Activated T-helper 9 cell treated with anti-CD3 and anti-CD28 coated beads, Interleukin-2, amount 50 U/mL, for 16 hours (primary cell): ENCODE measurements at places on chromosomes 4 and X.
A peak's percentile ranks its signal among the peaks of the same experiment; 100 is the strongest.

DNA sequence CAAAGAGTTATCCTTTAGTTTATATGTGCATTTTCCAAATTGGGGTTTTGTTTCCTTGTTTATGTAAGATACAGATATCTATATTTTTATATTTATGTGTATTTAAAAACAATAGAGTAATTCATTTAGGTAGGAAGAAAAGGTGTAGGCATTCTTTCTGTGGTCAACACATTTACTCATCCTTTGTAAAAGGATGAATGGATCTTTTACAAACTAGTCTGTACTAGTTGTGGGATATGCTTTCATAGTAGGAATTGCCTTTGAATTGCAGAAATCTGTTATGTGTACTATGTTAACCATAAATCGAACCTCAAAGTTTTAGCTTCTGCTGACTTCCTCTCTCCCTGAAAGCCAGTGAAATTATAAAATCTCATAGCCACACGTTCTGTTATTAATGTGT, 128.5 kb downstream of the REPS2 start:
- DNase-seq = no peak

GRCh38 chr4:152100379-152101201, 339.8 kb upstream of the GATB start:
- peak; percentile 61 for DNase-seq

- DNase-seq = no peak
These were observed 379.7 kb downstream of the TLL1 start for GRCh38 chr4:166252487-166253402.

GRCh38 chr4:95190751-95191436, 357.9 kb downstream of the UNC5C start:
- no peak for DNase-seq

DNA sequence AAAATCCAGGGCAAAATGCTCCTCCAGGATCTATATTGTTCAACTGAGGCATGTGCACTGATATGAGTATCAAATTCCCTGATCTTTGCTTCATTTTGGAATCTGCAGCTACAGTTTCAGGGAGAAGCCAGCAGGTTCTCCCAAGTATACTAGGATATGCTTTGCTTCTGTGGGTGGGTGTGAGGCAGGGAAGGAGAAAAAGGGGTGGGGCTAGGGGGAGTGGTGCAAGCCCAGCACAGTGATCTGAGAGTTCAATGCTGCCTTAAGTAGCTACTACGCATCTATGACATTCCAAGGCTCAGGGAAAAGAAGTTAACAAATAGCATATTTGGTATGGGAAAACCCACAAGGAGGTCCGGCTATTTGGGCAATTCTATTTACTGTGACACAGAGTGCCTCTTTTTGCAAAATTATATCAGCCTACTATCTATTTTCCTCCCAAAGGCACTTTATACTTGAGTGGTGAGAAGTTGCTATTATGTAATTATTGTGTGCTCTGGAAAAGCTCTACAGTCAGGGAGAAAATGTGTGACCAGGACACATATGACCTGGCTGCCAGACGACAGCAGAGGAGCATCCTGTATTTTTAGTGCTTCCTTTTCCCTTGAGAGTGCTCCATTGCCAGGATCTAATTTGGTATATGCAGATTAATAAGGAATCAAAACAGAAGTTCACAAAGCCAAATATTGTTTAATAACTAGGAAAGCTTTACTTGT, 162.0 kb downstream of the RNF150 start:
- no peak for DNase-seq

- no peak for DNase-seq
These were observed 111.0 kb upstream of the WDR17 start for GRCh38 chr4:175954685-175955084.

GRCh38 chrX:38561126-38561868, at the start of gene TSPAN7:
Gene TSPAN7 (plus strand): TSS chrX:38561542. CDS start chrX:38561547, 5 bp downstream.
- peak; percentile 68 for DNase-seq

DNA sequence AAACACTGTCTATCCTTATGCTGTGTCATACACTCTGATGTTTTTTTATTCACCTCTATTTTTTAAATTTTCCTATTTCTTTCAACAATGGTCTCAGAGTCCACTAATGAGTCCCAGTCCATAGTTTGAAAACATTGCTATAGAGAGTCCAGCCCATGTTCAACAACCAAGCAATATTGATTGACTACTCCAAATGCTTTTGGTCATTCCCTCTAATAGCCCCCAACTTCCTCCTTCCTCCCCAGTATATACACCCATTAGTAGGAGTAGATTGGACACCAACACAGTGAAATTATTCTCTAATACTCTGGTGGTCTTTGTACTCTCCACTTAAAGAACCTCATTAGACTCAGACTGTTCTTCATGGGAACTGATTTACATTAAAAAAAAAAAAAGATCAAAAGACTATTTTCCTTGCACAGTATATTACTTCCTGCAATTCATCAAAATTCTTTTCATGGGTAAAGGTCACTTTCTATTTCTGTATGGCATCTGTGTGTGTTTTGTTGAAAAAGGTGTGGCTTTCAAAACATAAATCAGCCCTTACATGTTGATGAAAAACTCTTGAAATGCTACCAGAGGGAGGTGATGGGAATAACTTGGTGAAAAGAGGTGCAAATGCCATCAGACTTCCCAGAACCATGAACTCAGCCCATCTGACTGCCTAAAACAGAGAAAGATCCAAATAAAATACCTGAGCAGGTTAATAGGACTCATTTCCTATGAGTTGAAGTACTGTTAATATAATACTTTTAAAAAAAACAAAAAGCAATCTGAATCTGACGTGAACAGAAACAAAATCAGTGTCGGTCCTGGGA, 250.3 kb upstream of the KLF3 start:
- DNase-seq = no peak

GRCh38 chrX:38859602-38860001, 58.3 kb downstream of the MID1IP1 start:
- no peak for DNase-seq

- no peak for DNase-seq
These were observed 406.5 kb upstream of the CNKSR2 start for GRCh38 chrX:20967725-20968124.

DNA sequence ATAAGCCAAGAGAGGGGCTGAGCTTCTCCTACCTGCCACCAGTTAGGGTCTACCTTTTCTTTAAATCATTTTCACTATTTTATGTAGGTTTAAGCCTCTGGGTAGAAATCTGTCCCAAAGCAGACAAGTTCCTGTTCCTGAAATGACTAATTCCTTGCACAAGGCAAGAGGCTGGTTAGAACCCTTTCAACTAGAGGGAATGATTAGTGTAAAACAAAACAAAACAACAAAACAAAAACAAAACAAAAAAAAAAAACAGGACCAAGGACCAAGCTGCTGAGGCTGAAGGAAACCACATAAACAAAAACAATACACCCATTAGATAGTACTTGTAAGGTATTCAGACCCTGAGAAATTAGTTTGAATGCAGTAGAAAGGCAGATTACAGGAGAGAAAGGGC, 62.7 kb downstream of the MAML3 start:
- DNase-seq = no peak

DNA sequence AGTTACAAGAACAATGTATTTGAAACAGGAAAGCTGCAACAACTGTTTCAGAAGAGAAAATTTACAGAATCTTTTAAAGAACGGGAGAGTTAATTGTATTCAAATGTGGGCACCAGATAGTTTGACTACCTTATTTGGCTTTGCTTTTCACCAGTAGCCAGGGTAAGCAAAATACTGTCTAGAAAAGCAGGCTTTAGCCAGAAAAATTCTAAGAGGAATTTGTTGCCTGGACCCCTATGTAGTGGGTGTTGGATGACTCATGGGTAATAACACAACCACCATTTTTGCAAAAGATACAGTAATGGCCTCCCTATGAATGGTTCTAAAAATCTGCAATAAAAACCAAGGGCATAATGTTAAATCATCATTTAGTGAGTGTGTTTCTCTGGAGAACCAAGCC, 233.4 kb upstream of the ANXA3 start:
- no peak for DNase-seq

DNA sequence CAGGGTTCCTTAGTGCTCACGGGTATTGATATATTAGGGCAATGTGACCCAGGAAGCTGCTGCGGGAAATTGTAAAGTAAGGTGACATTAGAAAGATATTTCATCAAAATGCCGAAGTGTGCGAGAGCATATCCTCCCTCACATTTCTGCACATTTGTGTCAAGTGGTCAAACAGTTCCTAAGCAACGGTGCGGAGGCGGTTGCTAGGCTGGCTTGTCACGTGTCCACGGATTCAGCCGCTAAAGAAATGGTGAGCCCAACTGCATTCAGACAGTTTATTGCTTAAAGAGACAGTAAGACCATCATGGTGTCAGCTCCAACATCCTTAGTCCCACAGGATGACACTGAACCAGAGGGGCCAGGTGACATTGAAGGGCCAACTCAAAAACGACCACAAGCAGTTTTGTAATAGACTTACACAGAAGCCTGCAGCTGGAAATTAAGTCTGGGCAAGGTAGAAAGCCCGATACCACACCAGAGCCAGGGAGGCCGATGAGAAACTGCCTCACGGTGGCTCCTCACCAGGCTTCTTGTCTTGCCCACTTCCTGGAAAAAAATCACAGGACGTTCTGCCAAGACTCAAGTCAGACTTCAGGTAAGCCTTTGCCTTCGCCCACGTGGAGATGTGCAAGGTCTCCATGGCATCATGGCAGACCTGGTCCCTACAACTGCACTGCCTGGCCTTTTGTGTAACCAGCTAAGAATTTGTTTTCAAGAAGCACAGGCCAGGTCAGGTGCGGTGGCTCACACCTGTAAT, 50.4 kb downstream of the USP11 start:
- DNase-seq = no peak

- DNase-seq = no peak
These were observed 190.6 kb downstream of the CCSER1 start for GRCh38 chr4:90317785-90318184.

- DNase-seq = no peak
These were observed 1.6 kb downstream of the HHIP start for GRCh38 chr4:144647590-144647989.

GRCh38 chr4:104451573-104451972, 43.1 kb downstream of the CXXC4 start:
- DNase-seq = no peak

DNA sequence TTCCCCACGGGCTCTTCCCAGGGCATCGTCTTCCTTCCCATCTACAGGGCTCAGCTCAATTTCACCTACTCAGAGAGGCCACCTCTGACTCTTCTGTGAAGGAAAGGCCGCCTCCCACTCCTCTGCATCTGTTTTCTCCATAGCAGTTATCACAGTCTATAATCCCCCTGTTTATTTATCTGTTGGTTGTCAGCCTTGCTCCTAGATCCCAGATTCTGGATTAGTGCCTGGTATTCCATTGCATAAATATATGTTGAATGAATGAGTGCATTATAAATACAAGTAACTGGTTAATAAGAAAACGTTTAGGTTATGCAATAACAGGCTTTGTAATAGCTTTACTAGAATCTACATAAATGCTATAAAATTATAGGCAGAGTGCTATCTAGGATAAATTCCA, 52.9 kb downstream of the NSG1 start:
- DNase-seq = no peak

- no peak for DNase-seq
These were observed 51.8 kb downstream of the TMPRSS11E start for GRCh38 chr4:68499021-68499420.

DNA sequence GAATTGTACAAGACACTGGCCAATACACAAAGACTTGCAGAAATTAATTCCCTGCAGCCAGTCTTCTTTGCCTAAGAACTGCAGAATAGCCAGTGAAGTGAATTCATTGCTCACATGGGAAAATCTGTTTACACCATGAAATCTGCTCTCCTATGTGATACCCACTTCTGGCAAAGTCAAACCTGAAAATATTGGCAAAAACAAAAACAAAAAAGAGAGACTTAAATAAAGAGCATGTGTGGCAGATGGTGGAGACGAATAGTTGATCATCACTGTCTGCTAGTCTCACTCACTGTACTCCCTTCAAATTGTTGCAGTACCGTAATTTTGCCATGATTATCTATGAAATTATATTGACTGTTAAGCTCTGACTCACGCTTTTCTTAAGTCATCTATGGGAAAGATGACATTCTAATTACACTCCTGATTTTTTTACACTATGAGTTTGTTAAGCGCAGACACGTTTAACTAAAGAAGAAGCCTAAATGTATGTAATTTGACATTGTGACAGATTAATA, 406.8 kb downstream of the PCDH7 start:
- no peak for DNase-seq

DNA sequence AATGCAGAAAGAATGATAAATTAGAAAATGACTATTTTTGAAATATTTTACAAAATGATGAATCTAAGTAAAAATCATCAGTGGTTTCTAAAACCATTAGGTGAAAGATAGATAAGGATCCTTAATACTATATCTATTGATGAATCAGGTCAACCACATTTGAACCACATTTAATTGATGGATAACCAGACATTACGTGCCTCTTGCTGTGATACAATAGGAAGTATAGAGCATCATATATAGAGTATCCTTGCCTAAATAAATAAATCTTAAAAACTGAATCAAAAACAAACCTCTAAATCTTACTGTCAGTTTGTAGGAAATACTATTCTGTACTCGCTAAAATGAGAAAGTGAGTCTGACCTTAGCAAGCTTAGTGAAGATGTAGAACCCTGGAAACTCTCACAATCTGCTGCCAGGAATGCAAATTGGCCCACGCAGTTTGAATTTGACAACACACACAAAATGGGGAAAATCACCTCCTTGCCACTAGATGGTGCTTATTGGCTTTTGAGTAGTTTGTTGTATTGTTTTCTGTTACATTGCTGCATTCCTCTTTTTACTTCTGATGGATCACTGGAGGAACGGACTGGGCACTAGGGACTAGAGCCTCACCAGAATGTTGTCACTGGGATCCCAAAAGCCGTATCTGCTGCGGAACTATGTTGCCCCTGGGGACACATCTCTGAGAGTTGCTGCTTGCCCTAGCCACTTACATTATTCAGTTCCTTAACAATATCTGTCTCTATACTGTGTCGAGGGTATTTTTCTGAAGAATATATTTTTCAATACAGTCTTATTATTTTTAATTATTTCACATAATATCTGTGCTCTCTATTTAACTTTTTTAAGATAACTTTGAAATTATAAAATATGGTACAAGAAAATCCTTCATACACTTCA, 25.4 kb upstream of the SLAIN2 start:
- no peak for DNase-seq

DNA sequence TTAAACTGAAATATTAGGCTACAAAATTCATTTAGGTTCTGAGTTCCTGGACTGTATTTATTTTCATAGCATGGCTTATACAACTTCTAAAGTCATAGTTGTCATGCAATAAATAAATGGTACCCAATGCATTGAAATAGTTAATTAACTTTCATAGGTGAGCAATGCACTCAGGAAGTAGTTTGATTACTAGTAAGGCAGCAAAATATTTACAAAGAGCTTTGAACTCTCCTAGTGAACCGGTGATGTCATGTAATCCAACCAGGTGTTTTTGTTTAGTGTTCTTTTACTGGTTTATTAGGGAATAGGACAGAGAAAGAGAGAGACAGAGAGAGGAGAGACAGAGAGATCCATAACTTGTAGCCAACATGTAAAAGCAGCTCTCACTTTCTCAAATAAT, 228.6 kb upstream of the CTSO start:
- no peak for DNase-seq

DNA sequence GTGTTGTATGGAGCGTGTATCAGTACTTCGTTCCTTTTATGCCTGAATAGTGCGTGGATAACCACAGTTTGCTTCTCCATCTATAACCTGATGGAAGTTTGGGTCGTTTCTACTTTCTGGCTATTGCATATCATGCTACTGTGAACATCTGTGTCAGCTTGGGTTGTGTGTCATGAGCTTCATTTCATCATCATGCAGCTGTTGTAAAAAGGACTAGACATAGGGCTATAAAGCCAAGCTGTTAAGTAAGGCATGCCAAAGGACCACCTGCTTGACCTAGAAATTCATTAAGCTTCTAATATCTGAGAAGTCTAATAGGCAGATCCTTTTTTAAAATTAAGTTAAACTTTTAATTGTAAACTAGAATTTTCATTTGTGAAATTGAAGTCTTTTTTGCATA, 18.4 kb downstream of the SMS start:
- no peak for DNase-seq
